ENCODE measurements at places on chromosomes 2 and 18.

DNA sequence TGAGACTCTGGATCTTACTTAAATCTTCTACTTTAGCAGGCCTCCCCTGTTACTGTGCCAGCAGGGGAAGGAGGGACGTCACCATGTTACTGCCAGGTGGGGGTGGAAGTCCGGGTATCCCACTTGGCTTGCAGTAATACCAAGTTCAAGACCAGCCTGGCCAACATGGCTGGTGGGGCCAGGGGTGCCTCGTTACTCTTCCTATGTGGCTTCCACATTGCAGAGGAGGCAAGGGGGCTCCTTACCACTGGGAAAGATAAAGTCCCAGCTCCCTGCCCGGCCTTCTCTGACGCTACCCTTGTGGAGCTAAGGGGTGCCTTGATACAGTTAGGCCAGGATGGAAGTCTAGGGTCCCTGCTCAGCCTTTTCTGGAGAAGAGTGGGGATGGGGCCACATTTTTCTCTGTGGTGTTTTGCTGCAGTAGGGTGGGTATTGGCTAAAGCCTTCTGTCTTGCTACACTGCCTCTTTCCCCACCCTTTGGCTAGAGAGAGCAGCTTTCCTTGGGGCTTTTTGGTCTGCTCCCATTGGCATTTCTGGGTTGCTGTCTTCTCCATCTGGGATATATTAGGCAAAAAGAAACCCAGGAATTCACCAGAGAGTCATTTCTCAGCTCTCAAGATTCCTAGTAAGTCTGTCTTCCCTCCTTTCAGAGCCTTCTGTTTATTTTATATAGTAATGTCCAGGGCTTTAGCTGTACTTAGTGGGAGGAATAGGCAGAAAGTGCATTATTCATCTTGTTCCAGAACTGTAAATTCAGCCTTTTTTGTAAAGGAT is 21.9 kb downstream of the ELMOD3 start:
- no peak for DNase-seq

- no peak for DNase-seq
These were observed 34.5 kb upstream of the CD8A start for GRCh38 chr2:86825036-86825692.

- no peak for DNase-seq
These were observed 32.8 kb upstream of the PEX13 start for GRCh38 chr2:60984720-60985119.

DNA sequence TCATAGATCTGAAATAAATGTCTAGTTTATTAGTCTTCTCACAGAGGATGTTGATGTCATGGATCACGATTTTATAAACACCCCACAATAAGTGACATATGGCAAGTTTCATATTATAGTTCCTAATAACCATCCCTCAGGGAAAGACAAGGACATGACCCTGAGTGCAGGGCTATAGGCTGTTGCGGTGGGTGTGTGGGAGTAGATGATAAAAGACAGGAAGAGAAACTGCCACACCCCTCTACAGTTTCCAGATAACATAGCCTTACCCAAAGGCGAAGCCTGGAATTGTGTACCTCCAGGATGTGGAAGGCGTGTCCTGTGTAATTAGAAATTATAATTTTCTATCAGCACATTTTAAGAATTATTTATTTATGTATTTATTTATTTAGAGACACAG is 2.4 kb upstream of the NEDD4L start:
- no peak for DNase-seq

GRCh38 chr2:3200420-3200939 is 177.1 kb downstream of the EIPR1 start:
- no peak for DNase-seq

DNA sequence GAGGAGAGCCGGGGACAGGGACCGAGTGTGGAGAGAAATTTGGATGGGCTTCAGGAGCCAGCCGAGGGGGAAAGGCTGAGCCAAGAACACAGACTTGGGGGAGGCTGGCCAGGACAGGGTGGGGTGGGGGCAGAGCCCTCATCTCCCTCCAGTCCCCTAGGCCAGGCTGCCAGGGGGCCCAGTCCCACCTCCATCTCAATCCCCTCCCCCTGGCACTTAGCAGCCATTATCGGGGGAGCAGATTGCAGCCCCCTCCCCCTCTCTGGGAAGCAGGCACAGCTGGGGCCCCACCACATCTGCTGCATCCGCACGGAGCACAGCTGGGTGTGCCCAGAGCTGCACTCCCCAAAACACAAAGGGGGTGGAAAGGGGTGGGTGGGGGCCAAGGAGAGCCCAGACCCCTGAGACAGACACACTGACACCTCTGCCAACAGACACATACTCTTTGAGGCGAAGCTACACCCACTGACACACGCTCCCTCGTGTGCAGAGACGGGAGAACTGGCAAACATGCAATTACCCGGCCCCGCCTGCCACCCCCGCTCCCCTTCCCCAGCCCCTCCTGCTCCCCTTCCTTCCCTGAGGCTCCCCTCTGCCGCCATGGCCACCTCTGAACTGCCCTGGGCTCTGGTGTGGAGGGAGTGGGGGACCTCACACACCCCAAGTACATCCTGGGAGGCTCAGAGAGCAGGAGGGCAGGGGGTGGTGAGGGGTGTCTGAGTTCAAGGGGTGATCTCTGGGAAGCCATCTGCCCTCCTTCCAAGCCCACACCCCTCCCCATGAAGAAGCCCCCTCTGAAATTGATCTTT is 5.1 kb upstream of the ASIC4 start:
- no peak for DNase-seq

- no peak for DNase-seq
These were observed 119.8 kb downstream of the EIPR1 start for GRCh38 chr2:3257826-3258225.

DNA sequence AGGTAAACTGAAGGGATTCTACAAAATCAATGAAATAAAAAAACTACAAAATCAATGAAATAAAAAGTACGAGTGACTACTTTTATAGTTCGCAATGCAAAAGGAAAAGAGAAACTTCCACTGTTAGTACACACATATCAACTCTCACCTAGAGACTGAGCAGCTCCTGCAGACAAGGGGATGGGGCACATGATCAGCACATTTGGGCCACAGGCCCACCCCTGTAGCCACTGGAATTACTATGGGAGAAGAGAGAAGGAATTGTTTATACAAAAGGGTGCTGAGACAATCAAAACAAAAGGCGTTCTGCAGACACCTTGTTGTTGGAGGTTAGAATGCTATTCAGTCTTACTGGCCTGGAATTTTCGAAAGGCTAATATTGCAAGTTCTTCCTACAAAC is 34.7 kb upstream of the CD226 start:
- no peak for DNase-seq

DNA sequence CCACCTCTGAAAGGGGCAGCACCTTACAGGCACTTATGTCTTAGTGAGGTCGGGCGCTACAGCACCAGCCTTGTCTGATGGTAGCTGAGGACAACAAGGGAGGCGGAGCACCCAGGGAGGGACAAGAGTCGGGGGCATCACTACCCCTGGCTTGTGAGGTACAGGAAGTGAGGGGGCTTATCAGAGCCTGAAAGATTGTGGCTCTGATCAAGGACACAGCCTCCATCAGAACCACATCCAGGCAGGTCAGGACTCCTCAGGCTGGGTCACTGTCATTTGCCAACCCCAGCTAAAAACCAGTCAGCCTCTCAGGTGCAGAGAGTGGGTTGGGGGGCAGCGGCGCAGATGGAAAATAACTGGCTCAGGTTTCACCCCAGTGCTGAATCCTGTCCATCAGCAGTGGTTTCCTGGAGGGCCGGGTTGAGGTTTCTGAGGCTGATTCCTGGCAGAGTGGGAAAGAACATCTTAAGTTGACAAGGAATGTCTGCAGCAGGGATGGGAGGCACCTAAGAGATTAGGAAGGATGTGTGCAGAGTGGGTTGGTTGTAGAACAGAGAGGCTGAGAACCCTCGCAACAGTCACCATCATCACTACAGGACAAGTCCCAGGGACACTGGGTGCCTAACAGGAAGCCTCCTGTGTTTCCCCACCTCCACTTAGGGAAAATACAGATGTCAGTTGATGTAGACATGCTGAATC is 45.3 kb downstream of the FBLN7 start:
- DNase-seq, result peak; percentile 23

GRCh38 chr2:1691366-1691765 is 52.9 kb downstream of the PXDN start:
- no peak for DNase-seq

DNA sequence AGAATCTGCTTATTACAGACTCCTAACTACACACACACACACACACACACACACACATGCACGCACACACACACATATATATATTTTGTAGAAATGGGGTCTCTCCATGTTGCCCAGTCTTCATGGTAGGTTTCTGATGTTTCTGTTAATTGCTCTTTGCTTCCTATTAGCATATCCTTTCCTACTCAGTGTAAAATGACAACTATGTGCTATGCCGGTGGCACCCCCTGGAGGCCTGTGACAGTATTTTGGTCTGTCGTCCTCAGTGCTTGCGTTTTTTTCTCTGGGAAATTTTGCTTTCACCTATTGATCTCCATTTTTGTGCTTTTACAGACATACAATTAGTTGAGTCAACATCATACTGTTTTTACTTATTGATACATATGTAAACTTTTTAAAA is 322.1 kb downstream of the LRRTM1 start:
- DNase-seq, result no peak

DNA sequence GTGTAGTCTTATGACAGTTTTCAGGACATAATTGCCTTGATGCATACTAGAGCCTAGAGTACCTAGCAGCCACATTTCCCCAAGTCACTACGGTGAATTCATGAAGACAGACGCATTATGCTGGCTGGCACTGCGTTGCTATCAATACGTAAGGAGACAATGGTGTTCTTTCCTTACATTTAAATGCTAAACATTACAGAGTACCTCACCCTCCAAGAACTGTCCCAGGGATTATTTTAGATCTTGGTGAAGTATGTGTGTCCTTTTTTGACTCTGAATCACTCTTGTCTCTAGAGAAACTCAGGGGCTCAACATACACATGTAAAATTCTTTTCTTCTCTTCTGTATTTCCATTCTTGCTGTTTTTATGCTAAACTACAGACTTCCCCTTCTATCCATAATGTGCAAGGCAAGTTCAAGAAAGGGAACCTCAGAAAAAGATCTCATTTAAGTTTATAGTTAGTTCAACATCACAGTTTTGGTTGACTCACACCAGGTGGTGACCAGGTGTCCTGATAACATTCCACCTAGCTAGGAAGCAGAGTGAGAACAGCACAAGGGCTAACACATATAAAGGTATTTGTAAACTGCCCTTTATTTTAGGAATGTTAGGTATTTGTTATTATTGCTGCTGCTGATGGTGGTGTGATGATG is 212.4 kb upstream of the HNRNPA3 start:
- no peak for DNase-seq

DNA sequence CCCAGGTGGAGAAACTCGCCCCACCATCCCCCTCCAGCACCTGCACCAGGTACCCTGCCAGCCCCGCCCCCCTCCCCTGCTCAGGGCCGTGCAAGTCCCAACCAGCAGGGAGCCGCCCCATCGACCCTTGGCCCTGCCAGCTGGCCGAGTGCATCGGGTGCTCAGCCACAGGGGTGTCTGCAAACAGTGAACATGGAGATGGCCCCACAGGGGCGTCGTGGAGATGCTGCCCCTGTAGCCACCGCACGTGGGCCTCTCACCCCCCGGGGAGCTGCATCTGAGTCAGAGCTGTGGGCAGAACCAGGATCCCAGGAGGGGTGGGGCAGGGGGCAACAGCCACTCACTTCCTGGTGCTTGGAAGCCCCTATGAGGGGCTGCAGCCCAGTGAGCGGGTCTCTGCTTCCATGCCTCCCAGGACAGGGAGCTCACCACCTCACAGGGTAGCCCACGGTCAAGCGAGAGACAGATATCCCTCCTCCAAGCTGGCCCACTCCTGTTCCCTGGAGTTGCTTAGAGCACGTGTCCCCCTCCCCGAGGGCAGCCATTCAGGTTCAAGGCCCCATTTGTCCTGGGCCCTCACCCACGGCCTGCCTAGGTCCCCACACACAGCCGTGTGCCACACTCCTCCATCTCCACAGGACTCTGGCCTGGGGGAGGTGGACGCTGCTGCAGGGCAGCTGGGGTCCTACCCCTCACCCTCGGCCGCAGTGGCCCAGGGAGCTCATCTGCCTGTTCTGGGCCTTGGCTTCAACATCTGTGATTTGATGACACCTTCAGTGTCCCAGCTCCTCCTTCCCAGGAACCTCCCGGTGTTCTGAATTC is 1.1 kb upstream of the MAB21L4 start:
- no peak for DNase-seq

DNA sequence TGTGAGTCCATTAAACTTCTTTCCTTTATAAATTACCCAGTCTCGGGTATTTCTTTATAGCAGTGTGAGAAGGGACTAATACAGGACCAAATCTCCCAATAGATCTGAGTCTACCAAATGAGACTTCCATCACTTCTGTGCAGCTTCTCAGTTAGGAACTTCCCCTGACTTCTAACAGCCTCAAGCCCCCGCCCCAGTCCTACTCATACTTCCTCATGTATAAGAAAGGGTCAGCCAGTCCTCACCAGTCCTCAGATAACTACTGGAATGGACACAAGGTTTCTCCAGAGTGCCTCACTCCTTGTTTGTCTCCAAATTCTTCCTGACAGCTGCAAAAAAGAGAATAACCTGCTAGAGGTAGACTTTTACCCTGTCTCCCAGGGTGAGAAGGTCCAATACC is 19.5 kb downstream of the TTC32 start:
- no peak for DNase-seq

DNA sequence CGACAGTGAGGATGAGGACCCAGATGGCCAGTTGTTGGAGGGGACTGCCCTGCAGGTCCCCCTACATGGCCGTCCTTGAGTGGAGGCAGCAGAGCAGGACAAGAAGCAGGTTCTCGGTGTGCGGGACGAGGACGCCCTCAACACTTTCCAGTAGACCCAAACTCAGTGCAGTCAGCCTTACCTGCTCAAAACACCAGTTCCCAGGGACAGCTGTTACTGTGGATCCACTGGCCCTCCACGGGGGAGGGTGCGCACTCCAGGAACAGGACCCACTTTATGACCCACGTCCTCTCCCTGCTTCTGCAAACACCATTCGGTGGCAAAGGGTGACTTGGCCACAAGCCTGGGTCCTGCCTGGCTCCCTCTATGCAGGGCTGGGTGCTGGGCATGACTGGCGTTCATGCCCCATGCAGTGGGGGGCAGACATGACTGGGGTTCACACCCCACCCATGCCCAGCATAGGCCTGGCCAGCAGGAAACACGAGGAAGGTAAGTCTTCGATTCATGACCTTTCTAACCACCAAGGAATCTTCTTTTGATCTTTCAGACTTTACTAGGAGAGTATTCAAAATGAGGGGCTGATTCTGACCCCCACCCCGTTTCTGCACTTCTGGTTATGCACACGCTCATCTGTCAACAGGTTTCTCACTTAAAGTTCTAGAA is 233.7 kb downstream of the HDAC4 start:
- no peak for DNase-seq

DNA sequence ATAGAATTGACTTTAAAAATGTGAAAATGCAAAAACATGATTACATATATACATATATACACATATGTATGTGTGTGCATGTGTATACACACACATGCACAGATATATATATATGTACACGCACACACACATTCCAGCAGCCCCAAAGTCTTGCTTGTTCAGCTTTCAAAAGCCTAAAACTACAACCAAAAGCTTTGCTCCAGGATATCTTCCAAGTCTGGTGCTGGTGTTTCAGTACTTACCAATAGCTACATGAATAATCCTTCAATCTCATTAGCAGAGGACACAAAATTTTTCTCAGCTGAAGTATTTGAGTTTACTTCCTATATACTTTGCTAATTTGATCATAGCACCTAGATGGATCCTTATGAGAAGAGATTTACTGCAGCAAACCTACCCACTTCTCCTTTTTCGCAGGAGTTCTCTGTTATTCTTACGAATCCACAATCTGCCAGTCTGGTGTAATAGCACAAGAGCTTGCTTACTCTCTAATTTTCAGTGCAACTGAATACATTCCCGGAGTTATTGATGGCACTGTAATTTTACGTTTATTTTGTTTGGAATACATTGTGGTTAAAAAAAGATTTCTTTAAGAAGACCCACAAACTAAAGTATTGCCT is 553.3 kb downstream of the ARHGAP15 start:
- no peak for DNase-seq
